ENCODE measurements at places on chromosomes 5 and 9. TPM values are rescaled to one million over a fixed set of nuclear protein-coding genes. Genes with fewer than 3 reads are reported as not detected.

PITX1 gene
- not detected for total RNA-seq

PTGES gene
- 0.51 TPM for total RNA-seq

FOXD4 gene
- 0.17 TPM for total RNA-seq

SOWAHA gene
- not detected for total RNA-seq

KCNMB1 gene
- total RNA-seq = not detected

ORM2 gene
- not detected for total RNA-seq

CFAP157 gene
- not detected for total RNA-seq

ZDHHC11B gene
- total RNA-seq = not detected

WNT8A gene
- total RNA-seq = not detected

KIAA0825 gene
- 1.9 TPM for total RNA-seq

GRIN1 gene
- 0.05 TPM for total RNA-seq

OTP gene
- total RNA-seq = not detected

AFAP1L1 gene
- 264 TPM for total RNA-seq

RRAGA gene
- 37.8 TPM for total RNA-seq

RASGEF1C gene
- total RNA-seq = not detected

GLRA1 gene
- total RNA-seq = not detected

GRIA1 gene
- not detected for total RNA-seq

MSX2 gene
- 0.17 TPM for total RNA-seq

IDNK gene
- total RNA-seq = 4.1 TPM

ANKRD20A1 gene
- total RNA-seq = 1.7 TPM

THBS4 gene
- total RNA-seq = 0.28 TPM

PCDHB8 gene
- 0.34 TPM for total RNA-seq

TLX3 gene
- total RNA-seq = not detected

DNAH5 gene
- total RNA-seq = 0.17 TPM

ADGRD2 gene
- total RNA-seq = not detected
